Activated naive CD4-positive, alpha-beta T cell treated with anti-CD3 and anti-CD28 coated beads, Interleukin-2, amount 10 ng/mL, durations not matched to agents 7 days and 5 days (primary cell): ENCODE measurements at places on chromosomes 6 and 20.

GRCh38 chr20:60630609-60631008 is 621.5 kb upstream of the CDH4 start:
- no peak for DNase-seq

DNA sequence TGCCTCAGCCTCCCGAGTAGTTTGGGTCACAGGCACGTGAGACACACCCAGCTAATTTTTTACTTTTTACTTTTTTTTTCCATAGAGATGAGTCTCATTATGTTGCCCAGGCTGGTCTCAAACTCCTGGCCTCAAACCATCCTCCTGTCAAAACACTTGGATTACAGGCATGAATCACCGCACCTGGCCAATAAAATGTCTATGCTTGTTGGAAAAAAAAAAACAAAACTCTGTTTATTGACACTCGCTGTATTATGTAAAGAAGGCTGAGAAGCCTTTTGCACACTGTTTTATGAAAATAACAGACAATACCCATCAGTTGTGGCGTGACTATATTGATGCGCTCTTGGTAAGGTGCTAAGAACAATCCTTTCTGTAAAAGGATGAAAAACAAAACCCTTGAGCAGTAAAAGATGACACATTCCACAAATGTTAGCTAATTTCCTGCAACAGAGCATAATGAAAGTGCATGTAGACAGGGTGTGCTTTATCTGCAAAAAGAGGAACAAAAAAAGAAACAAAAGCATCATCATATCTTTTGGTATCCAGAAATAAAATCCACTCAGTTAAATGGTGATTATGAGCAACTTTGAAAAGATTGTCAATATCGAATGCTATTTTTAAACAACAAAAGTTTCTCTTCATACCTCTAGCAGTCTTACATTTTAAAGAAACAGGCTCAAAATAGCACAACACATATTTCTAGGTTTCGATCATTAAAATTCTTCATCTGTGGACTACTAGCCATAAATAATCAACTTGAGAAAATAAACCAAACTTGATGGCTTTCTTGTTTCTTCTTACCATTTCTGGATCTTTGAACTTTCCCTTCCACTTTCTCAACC is 108.3 kb upstream of the PHACTR1 start:
- no peak for DNase-seq

DNA sequence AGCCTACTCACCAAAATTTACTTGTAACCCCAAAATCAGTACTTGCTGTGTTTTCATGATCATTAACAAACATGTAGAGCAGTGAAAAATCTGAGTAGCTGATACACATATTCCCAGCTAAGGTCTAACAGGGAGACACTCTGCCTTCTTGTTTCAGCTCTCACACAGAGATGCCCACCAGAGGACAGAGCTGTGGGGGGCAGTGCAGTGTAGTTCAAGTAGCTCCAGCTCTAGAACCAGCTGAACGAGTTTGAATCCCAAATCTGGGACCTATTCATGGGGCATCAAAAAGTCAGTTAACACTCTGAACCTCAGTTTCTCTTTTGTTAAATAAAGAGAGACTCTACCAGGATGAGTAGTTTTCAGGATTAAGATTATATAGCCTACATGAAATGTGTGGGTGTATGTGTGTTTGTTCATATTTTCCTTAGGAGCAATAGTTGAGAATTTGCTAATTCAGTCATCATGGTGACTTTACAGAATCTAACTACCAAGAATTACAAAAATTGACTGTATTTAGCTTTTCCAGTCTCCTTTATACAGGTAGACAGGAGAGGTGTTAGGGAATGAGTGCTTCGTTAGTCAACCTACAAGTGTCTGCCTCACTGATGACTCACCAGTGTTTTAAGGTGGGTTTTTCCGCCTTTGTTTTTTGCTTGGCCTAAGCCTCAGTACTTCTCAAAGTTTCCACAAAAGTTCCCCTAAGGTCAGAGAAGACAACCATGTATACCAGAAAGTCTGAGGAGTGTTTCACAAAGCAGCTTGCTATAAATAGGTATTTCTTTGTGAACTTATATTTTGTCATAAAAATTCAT is 164.0 kb upstream of the RUNX2 start:
- DNase-seq: no peak

DNA sequence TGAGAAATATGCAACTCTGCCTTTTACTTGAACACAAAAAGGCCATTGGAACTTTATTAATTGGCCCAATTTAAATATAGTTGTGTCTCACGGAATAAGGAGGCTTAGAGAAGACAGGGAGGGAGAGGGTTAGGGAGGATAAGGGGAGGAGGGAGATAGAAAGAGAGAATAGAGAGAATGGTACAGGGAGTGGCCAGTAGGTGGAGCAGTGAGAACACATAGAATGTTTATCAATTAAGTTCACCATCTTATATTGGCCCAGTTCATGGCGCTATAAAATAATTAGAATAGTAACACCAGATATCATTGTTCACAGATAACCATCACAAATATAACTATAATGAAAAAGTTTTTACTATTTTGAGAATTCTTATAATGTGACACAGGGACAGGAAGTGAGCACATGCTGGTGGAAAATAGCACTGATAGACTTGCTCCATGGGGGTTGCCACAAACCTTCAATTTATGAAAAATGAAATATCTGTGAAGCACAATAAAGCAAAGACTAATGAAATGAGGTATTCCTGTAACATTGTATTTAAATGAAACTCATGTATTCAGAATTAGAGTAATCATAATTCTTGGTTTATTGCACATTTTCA is 374.1 kb upstream of the MANEA start:
- DNase-seq: peak; percentile 23

DNA sequence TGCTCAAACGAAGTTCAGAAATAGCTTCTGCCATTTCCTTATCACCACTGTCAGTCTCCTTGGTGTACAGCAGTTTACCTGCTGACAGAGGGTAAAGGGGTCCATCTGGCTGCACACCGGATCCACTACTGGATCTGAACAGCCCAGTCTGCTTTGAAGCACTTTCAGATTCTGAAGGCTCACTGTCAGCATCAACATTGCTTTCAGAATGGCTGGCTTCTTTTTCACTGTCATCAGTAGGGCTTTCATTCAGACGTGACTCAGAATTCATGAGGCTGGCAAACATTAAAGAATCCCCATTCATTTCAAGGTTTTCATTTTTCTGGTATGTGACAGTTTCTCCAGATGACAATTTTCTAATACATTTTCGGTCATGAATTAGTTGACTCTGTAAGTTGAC is 21.0 kb upstream of the PNISR start:
- no peak for DNase-seq

GRCh38 chr6:16735014-16735413 is 26.2 kb downstream of the ATXN1 start:
- no peak for DNase-seq

DNA sequence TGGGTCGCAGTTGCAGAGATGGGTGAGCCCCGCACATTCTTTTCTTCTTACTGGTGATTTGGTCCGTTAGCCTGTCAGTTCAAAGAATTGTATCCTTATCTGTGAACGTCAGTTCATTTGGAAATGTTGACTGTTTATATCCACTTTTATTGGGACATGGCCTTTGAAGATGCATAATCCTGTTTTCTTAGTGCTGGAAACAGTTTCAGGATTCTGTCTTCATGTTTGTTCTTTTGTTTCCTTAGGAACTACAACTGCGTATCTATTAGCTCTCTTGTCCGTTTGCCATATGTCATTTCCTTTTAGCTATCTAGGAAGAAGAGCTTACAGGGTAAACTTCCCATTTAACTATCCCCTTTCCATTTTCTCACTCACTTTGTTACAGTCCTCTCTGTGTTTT is 35.0 kb upstream of the TULP1 start:
- no peak for DNase-seq

- no peak for DNase-seq
Observed at GRCh38 chr6:13953061-13953705, 28.4 kb downstream of the RNF182 start.

- no peak for DNase-seq
Observed at GRCh38 chr6:93567164-93567563, 147.8 kb upstream of the EPHA7 start.

DNA sequence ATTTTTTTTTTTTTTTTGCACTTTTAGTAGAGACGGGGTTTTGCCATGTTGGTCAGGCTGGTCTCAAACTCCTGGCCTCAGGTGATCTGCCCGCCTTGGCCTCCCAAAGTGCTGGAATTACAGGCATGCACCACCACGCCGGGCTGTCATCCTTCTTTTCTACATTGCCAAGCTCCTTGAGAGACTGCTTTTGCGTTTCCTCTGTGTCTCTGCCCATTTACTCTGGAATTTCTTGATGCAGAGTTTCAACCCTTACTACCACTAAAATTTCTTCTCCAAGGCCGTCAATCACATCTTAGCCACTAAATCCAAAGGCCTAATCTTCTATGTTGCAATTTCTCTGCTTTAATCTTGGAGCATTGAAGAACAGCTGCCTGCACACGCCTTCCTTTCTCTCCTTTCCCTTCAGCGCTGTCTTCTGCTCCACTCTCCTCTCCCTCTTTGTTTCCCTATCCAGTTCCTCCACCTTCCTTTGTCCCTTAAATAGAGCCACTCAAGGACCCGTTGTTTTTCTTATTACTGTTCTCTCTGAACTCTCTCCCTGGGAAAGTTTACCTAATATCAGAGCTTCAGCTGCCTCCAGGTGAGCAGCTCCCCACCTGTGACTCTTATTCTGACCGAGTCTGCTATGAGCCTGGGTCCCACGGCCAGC is 98.8 kb downstream of the SLC35B3 start:
- DNase-seq: no peak
